ENCODE measurements at places on chromosomes 2 and 18.

DNA sequence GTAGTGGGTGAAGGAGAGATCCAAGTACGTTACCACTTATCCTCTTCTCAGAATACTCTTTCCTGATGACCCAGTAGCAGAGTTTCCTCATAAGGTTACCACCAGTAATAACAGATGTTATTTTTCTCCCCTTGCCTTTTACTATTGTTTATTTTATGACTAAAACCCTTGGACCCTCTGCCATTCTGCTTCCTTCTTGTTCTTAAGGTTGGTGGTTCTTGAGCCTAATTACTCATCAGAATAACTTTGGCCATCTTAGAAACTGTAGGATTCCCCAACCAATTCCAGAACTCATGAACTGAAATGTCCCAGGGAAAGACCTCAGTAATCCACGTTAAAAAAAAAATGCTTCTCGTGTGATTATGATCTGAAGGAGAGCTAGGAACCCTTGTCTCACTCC is 64.9 kb downstream of the CHST9 start:
- no peak for DNase-seq

GRCh38 chr2:161090411-161090810 is 69.8 kb upstream of the TANK start:
- no peak for DNase-seq

DNA sequence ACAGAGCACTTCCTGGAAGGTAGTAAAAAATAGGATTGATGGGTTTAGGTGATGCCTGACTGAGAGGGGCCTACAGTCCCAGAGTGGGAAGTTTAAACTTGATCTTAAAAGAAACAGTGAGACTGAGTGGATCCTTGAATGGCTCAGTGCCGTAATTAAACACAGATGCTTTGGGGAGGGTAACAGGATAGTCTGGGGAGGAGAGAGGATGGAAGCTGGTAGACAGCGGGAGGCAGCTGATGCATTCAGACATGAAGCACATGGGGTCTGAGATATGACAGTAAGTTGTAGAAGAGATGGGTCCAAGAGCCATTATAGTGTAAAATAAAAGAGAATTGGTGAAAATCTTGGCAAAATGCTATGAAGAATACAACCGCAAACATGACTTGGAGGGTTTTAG is 54.4 kb downstream of the AOX1 start:
- DNase-seq = no peak

DNA sequence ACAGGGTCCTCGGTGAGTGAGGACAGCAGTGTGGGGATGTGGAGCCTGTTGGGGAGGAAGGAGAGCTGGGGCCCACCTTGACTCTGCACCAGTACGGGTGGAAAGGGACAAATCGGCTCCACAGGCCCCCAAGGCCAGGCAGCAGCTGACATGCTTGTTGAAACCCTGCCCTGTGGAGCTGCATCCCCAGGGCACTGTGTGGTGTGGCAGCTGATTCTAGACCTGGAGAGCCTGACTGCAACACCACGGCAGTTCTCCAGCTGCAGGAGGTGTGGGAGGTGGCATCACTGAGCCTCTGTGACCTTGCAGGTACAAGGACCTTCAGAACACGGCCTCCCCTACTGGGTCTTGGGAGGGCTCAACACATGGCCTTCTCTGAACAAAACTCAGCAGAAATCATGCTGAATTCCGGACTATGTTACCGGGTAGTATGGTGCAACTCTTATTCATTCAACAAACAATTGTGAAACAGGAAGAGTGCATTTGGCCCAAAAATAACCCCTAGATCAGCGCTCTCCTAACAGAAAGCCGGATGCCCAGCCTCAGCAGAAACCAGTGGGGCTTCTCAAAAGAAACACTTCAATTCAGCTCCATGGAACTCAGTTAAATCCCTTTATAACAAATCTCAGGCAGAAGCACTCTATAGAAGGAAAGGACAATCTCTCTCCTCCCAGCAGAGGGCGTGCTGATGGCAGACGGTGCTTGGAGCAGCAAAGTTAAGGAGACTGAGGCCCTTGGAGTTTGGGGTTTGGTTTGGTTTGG is 104.4 kb upstream of the SALL3 start:
- DNase-seq = no peak

GRCh38 chr18:51110073-51110797 is 80.2 kb downstream of the SMAD4 start:
- peak; percentile 63 for DNase-seq

DNA sequence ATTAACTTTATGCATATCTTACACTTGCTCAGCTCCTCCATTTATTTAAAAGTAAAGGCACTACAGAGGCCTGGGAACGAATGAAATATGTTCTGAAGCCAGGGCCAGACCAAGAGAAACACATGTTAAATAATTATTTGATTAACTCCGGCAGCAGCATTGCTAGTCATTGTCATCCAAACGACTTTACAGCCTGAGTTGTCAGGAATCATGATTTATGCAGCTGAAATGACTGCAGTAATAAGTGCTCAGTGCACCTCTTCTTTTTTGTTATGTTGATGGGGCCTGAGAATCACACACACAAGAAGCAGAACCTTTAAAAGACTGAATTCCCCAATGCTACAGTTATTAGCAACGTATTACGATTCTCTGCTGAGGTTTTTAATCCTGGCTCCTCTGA is 58.9 kb downstream of the EPHA4 start:
- no peak for DNase-seq

DNA sequence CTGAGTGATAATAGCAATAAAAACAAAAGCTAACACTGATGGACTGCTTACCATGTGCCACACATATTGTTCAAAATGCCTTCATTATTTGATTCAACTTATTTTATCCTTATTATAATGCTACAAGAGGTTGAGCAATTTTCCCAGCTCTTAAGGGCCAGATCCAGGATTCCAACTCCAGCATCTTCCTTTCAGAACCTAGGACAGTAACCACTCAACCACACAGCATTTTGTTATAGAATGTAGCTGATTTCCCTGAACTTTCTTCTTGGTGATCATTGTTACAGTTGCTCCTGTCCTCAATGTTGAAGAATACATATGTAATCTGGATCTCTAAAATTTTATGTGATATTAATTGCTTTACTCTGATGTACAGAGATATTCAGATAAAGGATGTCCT is 341.7 kb downstream of the PIK3C3 start:
- DNase-seq = no peak

DNA sequence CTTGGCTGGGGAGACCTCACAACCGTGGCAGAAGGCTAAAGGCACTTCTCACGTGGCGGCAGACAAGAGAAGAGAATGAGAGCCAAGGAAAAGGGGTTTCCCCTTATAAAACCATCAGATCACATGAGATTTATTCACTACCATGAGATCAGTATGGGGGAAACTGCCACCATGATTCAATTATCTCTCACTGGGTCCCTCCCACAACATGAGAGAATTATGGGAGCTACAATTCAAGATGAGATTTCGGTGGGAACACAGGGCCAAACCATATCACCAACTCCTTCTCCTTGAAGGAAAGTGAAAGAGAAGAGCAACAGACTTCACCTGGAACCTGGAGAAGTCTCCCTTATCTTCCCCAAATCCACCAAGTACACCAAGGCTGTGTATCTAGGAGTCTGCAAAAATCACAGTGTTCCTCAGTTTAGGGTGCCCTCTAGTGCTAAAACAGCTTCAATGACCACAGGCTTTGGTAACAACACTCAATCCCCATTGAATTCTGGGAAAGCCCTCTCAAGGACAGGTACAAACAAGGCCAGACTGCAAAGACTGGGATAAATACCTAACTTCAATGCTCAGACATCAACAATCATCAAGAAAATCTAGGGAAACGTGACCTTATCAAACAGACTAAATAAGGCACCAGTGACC is 148.8 kb upstream of the SRD5A2 start:
- no peak for DNase-seq
